ENCODE measurements at places on chromosomes 2 and 18.
A peak's percentile ranks its signal among the peaks of the same experiment; 100 is the strongest.

- no peak for DNase-seq
These were observed 184.5 kb downstream of the FAM210A start for GRCh38 chr18:13541621-13542519.

- DNase-seq: peak; percentile 3
These were observed 6.5 kb downstream of the TEX261 start for GRCh38 chr2:70988151-70988550.

DNA sequence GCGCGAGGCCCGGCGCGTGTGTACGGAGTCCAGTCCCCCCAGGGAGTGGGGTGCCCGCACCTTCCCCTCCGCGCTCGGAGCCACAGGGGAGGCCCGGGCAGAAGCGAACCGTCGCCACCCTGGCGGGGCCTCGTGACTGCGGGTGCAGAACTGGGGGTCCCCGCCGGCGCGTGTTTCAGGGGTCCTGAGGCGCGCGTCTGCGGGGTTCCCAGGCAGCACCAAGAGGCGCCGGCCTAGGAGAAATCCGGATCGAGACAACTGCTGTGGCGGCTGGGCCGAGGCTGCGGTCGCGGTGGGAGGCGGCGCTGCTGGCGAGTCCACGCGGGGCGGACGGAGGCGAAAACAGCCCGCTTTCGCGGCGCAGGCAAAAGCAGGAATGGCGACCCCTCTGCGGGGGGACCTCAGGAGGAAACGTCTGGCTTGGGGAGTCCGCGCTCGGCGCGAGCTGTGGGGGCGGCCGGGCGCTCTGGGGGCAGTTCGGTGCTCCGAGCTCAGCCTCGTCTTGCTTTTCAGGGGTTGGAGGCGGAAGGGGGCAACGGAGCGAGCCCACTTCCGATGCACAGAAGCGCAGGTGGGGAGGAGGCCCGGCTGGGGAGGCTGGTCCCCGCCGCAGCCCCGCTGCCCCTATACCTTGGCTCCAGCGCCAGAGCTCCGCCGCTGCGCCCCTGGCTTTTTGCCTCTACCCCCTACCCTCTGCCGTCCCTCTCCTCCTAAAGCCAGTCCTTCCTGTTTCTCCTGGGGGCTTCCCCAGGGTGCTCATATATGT is 81.5 kb upstream of the LDLRAD4 start:
- DNase-seq: no peak

- DNase-seq: no peak
These were observed 13.1 kb downstream of the SRD5A2 start for GRCh38 chr2:31567679-31568078.

DNA sequence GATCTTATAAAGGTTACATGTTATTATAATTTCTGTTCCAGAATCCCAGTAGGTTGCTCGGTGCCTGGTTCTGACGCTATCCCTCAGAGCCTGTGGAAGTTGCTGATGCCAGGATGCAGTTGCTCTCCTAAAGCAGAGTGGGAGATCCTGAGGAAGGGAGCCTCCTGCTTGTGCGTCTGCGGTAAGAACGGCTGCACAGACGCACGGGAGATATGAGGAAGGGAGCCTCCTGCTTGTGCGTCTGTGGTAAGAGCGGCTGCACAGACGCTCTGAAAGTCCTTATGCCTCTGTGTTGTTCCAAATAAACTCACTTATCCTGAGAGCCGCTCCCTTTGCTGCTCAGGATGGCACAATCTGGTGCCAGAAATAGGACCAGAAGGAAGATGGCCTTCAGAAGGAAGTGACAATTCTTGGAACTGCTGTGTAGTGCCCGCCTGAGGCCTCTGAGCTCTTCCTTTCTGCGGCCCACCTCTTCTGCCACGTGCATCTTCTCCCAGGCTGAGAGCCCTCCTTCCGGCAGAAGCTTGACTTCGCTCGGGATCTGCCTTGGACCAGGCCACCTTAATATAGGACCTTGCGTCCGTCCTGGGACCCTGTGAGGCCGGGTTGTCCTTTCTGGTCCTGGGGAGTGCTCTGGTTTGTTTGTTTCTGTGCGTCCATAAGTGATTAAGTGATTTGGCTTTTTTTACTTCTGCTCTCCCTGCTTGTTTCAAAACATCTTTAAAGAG is 89.5 kb downstream of the RTP5 start:
- DNase-seq: no peak

- no peak for DNase-seq
These were observed 413.3 kb downstream of the TSN start for GRCh38 chr2:122168799-122169198.

GRCh38 chr2:181788897-181789555 is 102.5 kb upstream of the ITPRID2 start:
- DNase-seq: no peak

DNA sequence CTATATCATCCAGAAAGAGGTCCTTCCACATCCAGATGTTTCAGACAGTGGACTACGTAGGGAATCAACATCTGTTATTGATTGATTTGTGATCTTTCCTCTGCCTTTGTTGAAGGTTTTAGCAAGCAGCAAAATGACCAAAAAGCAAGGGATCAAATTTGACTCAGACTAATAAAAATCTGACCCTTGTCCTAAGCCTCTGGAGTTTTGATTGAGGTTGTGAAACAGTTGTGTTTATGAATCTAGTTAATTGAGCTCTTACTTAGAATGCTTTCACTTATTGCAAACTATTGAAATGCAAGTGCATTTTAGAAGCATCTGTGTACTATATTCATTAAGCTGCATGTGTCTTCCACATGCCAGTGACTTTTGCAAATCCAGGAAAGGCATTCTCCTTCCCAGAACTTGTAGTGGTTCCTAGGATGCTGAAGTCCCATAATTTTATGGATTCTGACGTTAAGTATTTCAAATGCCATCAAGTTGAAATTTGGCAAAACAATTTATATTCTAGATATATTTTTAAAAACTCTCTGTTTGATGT is 116.0 kb downstream of the MTX2 start:
- DNase-seq: no peak
